ENCODE measurements at places on chromosomes 4 and X. TPM values are rescaled to one million over a fixed set of nuclear protein-coding genes. Genes with fewer than 3 reads are reported as not detected.

DNA sequence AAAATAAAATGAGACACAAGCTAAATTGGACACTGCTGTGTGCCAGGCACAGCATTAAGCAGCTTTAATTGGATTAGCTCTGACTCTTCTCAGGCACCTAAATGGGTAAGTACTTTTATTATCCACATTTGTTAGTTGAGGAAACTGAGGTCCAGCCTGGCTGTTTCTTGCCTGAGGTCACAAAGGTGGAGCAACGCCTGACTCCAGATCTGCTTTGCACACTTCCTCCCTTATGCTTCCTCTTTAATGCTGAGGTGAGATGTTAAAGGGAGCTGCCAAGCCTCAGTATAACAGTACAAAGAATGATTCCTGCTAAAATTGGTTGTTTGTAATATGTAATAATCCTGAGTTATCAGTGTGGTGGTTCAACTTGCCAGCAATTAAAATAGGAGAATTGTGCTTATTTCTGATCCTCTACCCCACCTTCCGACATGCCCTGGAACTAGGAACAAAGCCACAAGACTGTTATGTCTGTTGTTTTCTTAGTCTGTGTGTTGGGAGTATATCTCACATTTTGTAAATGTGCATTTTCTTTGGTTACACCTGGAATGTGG lies 74.4 kb downstream of the AFF1 start:
- H3K4me1 ChIP-seq, result peaks cover 73% of the 10 kb centered on the region
- H3K27me3 ChIP-seq, result no peaks in the 10 kb centered on the region
- no peak for DNase-seq

DNA sequence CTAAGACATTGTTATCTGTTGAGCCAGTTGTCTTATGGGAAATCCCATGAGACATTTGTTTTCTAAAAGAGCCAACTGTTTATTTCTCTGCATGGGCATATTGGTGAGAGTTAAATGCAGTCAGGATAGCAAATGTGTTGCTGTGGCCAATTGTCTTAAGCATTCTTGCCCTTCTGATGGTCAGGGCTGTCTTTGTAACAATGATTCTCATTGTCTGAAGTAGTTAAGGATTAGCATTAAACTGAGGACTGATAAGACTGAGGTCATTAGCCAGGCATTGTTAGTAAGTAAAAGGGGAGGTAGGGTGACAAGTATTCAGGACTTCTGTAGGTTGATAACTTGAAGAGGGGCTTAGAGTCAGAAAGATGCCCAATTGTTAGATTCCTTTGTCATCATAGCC lies 11.2 kb upstream of the MORF4L2 start:
- no peaks in the 10 kb centered on the region for H3K27me3 ChIP-seq
- H3K4me1 ChIP-seq, result no peaks in the 10 kb centered on the region
- DNase-seq, result no peak
- no peak overlapping the region for H3K4me3 ChIP-seq
- no peaks in the 10 kb centered on the region for H3K36me3 ChIP-seq

- DNase-seq, result no peak
- H3K4me1 ChIP-seq, result no peaks in the 10 kb centered on the region
- no peak overlapping the region for H3K27ac ChIP-seq
- H3K36me3 ChIP-seq, result no peaks in the 10 kb centered on the region
Measured at GRCh38 chrX:71081330-71082123, 13.4 kb upstream of the SNX12 start.

GRCh38 chr4:164591666-164592065 lies 162.3 kb upstream of the SMIM31 start:
- H3K36me3 ChIP-seq, result no peaks in the 10 kb centered on the region
- no peak overlapping the region for H3K27ac ChIP-seq
- H3K4me3 ChIP-seq, result no peak overlapping the region
- no peaks in the 10 kb centered on the region for H3K4me1 ChIP-seq

DNA sequence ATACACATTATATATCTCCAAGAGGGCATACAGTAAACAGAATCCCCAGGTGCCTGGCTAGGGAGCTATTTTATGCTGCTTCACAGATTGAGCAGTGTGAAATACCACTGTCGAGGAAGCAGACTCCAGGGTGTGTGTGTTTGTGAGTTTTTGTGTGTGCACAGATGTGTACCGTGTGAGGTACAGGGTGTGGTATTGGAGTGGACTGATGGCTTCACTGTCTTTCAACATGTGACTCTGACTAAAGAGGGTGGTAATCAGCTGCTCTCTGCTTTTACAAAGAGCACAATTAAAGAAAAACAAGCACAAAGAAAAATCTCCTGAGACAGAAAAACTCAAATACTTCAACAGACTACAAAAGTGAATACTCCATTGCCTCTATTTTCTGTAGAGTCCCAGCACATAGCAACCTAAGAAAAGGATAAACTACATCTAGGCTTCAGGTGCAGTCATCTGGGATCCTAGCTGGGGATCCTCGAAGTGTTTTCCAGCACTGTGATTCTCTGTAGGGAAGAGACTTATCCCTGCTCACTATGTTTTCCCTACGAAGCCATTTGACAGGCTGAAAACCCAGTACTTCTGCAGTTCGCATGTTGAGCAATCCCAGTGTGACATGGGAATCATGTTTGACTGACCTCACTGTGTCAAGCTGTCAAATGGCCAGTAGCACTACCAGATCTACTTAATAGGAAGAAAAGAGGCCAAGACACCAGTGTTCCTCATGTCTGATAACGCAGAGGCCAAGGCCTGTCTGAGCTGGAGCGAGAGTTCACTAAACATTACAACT lies 100.3 kb downstream of the CDS1 start:
- no peaks in the 10 kb centered on the region for H3K27me3 ChIP-seq
- peaks cover 21% of the 10 kb centered on the region for H3K4me1 ChIP-seq
- H3K4me3 ChIP-seq, result no peak overlapping the region
- H3K36me3 ChIP-seq, result peaks cover 23% of the 10 kb centered on the region
- no peak for DNase-seq

GRCh38 chrX:106437407-106437806 lies 174.4 kb upstream of the RADX start:
- no peaks in the 10 kb centered on the region for H3K4me1 ChIP-seq
- no peaks in the 10 kb centered on the region for H3K27me3 ChIP-seq
- DNase-seq, result no peak
- H3K36me3 ChIP-seq, result no peaks in the 10 kb centered on the region
- no peak overlapping the region for H3K4me3 ChIP-seq

DNA sequence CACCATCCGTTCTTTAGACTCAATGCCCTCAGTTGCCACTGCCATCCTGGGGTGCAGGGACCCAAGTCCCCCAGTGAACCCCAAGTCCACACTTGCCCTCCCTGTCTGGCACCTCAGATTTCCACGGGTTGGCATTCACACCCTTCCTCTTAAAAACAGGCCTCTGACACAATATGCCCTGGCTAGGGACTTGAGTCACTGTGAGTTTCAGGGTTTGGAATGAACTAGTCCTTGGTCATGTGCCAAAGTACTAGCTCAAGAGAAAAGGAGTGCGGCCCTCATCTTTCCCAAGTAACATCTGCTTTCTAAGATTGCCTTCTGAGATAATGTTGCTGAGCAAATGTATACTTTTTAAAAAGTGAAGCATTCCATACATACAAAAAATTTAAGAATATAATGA lies 134.0 kb downstream of the MID1 start:
- no peak for DNase-seq
- H3K4me3 ChIP-seq, result no peak overlapping the region
- no peaks in the 10 kb centered on the region for H3K27me3 ChIP-seq
- no peak overlapping the region for H3K27ac ChIP-seq

GRCh38 chr4:174373821-174374220 lies 90.1 kb downstream of the CEP44 start:
- DNase-seq, result no peak
- no peak overlapping the region for H3K4me3 ChIP-seq
- no peaks in the 10 kb centered on the region for H3K27me3 ChIP-seq

DNA sequence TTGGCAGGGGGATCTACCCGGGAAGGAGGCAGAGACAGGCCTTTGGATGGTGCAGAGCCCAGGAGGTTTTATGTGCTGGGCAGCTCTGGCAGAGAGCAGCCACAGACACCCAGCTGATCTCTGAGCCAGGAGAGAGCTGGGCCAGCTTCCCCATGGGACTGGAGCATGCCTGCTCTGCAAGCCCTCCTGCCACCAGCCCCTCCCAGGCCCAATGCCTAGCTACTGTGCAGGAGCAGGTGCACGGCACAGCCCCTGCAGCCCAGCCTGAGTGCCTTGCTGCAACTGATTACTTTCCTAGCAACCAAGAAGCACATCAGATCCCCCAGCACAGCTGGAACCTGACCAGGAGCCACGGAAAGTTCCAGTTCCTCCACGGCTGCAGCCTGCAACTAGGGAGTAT lies 57.8 kb upstream of the BEND2 start:
- H3K36me3 ChIP-seq, result no peaks in the 10 kb centered on the region
- no peak for DNase-seq
- H3K4me3 ChIP-seq, result no peak overlapping the region
- no peaks in the 10 kb centered on the region for H3K27me3 ChIP-seq

GRCh38 chr4:100657187-100657586 lies 139.4 kb upstream of the EMCN start:
- DNase-seq, result no peak
- no peak overlapping the region for H3K27ac ChIP-seq
- no peaks in the 10 kb centered on the region for H3K27me3 ChIP-seq
- no peaks in the 10 kb centered on the region for H3K36me3 ChIP-seq
- H3K4me1 ChIP-seq, result no peaks in the 10 kb centered on the region
- no peak overlapping the region for H3K4me3 ChIP-seq

DNA sequence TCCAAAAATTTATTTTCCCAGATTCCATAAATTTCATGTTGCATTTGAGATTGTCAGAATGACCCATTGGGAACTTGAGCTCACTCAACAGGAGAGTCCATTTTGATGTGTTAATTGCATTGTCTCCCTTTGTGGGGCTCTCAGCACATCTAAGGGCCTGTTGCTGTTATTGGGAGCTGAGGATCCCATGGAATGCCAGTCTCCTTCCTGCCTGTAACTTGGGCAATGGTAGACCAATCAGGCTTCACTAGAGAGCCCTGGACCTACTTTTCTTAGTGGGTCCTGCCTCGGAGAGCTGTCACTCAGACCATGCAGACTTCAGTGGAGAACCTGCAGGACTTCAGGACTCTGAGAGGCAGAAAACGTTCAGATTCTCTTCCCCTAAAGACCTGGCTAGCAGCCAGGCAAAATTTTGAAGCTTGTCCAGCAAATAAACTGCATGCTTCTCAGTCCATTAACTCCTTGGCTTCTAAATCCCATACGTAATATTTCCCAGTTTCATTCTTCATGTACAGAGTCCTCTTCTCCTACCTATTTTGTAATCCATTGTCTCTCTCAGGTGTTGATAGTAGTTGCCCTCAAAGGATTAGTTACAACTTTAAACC lies 25.1 kb downstream of the OCRL start:
- peaks cover 54% of the 10 kb centered on the region for H3K36me3 ChIP-seq
- no peak for DNase-seq
- no peak overlapping the region for H3K4me3 ChIP-seq
- peaks cover 12% of the 10 kb centered on the region for H3K4me1 ChIP-seq
- no peaks in the 10 kb centered on the region for H3K27me3 ChIP-seq
- no peak overlapping the region for H3K27ac ChIP-seq

GRCh38 chr4:54843946-54844345 lies 186.2 kb downstream of the KIT start:
- H3K27me3 ChIP-seq, result no peaks in the 10 kb centered on the region
- H3K4me3 ChIP-seq, result no peak overlapping the region
- H3K36me3 ChIP-seq, result no peaks in the 10 kb centered on the region
- H3K27ac ChIP-seq, result no peak overlapping the region

- no peaks in the 10 kb centered on the region for H3K36me3 ChIP-seq
- no peak overlapping the region for H3K4me3 ChIP-seq
- no peak overlapping the region for H3K27ac ChIP-seq
- no peak for DNase-seq
Measured at GRCh38 chr4:122755675-122756074, 23.2 kb downstream of the BBS12 start.

GRCh38 chr4:149370002-149370401 lies 445.6 kb downstream of the IQCM start:
- H3K27me3 ChIP-seq, result no peaks in the 10 kb centered on the region
- no peak overlapping the region for H3K4me3 ChIP-seq
- no peaks in the 10 kb centered on the region for H3K36me3 ChIP-seq
- no peak for DNase-seq

GRCh38 chr4:154779362-154779947 lies 1.6 kb upstream of the RBM46 start:
- DNase-seq, result no peak
- no peaks in the 10 kb centered on the region for H3K27me3 ChIP-seq
- no peaks in the 10 kb centered on the region for H3K36me3 ChIP-seq
- no peaks in the 10 kb centered on the region for H3K4me1 ChIP-seq
- no peak overlapping the region for H3K27ac ChIP-seq

GRCh38 chrX:26445288-26445687 lies 229.3 kb downstream of the MAGEB5 start:
- H3K27me3 ChIP-seq, result no peaks in the 10 kb centered on the region
- no peak for DNase-seq
- H3K4me1 ChIP-seq, result no peaks in the 10 kb centered on the region
- no peak overlapping the region for H3K27ac ChIP-seq
- no peak overlapping the region for H3K4me3 ChIP-seq

GRCh38 chr4:47465004-47465403 lies 1.5 kb upstream of the COMMD8 start:
- no peaks in the 10 kb centered on the region for H3K27me3 ChIP-seq
- H3K27ac ChIP-seq, result no peak overlapping the region
- peaks cover 5% of the 10 kb centered on the region for H3K4me1 ChIP-seq
- no peak for DNase-seq

GRCh38 chr4:181775298-181775697 lies 467.9 kb upstream of the TENM3 start:
- no peak for DNase-seq
- no peak overlapping the region for H3K4me3 ChIP-seq
- no peak overlapping the region for H3K27ac ChIP-seq

DNA sequence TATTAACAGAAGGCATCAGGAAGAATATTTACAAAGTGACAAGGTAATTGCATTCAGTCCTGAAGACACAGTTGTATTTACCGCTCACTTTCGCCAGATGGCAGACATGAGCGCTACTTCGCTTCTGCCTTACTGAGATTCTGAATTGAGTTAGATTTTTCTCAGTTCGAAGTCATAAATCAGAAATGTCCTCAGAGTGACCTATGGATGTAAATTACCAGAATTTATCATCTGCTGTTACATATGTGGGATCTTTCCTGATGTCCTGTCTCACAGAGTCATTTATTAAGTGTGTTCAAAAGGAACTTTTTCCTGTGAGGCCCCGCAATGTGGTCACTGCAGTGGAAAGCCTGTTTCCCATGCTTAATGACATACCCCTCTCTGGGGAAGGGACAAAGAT lies 97.3 kb upstream of the DCLK2 start:
- no peak overlapping the region for H3K27ac ChIP-seq
- no peaks in the 10 kb centered on the region for H3K27me3 ChIP-seq
- H3K4me1 ChIP-seq, result no peaks in the 10 kb centered on the region
- H3K4me3 ChIP-seq, result no peak overlapping the region
- no peak for DNase-seq

DNA sequence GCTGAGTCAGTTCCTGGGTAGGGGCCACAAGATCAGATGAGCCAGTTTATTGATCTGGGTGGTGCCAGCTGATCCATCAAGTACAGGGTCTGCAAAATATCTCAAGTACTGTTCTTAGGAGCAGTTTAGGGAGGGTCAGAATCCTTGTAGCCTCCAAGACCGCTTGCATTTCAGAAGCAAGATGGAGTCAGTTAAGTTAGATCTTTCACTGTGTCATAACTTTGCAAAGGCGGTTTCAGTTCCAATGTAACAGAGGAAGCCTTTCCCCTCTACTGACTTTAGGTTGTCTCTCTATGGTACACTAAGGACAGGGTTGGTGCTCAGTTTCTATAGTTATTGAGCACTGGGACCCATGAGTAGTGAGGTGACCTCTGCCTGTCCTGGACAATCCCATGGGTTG lies 127.3 kb upstream of the WDR1 start:
- no peaks in the 10 kb centered on the region for H3K27me3 ChIP-seq
- no peak overlapping the region for H3K27ac ChIP-seq
- no peaks in the 10 kb centered on the region for H3K4me1 ChIP-seq

Gene GPR119
- total RNA-seq, result not detected

Gene SOD3
- 1,012 TPM for total RNA-seq

Gene DMP1
- total RNA-seq, result not detected

Gene MSMO1
- total RNA-seq, result 13.7 TPM

Gene SLC2A9
- total RNA-seq, result 7.1 TPM

Gene TKTL2
- total RNA-seq, result not detected

Gene GABRQ
- 0.06 TPM for total RNA-seq

Gene DDIT4L
- total RNA-seq, result 2.1 TPM

All from esophagus muscularis mucosa (tissue), 4 donors.